ENCODE measurements at places on chromosomes 13 and 19. TPM values are rescaled to one million over a fixed set of nuclear protein-coding genes. Genes with fewer than 3 reads are reported as not detected.
A peak's percentile ranks its signal among the peaks of the same experiment; 100 is the strongest.

GRCh38 chr13:40342901-40343300, 323.5 kb downstream of the FOXO1 start:
- no peak for DNase-seq

DNA sequence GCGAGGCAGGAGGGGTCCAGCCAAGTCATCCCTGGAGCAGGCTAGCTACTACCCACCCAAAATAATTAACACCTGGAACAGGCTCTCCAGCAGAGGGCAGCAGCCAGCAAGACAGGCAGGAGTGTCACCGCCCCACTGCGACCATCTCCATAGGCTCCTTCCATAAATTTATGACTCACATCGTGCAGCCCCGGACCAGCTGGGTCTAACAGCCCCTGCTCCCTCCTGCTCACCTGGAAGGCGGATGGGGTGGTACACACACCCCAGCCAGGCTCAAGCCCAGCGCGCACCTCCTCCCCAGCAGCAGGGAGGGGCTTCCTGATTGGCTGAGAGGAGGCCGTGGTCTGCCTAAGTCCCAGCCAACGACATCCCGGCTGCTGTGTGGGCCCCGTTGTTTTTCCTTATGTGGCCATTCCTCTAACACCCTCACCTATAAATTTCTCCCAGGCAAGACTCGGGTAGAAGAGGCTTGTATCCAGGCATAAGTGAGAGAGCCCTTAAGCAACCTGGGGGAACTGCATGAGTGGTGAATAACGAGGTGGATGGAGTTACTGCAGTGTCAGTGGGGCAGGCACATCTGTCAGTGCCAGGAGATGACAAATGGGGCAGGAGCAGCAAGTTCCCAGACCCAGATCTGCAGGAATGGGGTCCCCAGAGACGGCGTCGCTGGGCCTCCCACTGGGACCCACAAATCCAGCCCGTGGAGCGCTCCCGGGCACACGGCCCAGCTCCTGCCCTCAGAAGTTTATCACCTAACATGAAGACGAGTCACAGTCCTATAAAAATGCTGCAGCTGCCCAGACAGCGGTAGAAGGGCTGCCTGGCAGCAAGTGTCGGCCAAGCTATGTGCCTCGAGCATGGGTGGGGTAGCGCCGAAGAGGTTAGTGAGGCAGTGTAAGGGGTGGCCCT, 43.1 kb downstream of the CEBPG start:
- DNase-seq: no peak

- DNase-seq: no peak
Observed at GRCh38 chr13:30318026-30318425, 10.7 kb upstream of the KATNAL1 start.

DNA sequence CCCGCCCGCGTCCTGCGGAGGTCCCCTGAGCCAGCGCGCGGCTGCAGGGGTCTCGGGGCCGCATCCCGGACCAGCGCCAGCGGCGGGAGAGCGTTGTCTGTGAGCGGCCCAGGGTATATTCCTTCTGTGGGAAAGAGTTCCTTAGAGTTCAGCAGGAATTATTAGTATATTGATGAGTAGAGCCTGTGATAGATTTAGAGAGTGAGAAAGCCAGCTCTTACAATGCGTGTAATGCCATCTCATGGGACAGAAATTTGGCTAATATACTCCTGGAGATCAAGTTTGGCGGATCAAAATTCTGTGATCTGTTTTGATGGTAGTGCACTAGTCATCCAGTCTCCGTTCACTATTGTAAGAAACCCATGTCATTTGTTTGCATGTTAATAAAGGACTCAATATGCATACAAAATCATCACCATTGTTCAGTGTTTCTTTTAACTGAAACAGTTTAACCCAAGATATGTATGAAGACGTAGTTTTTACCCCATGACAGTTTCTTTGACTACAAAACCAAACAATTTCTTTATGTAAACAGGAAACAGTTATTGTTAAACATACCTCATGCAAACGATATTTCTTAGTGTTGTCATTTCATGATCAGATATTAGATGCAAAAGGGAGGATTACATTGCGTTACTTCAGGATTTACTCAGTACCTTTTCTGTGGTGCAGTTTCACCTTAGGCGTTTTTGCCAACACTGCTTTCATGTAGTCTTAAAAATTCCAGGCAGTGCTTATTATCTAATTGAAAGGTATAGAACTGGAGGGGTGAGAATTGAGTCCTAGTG, 9.9 kb downstream of the TNFRSF19 start:
- DNase-seq: no peak

GRCh38 chr13:42000846-42001245, 39.9 kb upstream of the VWA8 start:
- no peak for DNase-seq

- no peak for DNase-seq
Observed at GRCh38 chr19:20470345-20471135, 95.0 kb downstream of the ZNF737 start.

- DNase-seq: no peak
Observed at GRCh38 chr13:105972306-105972721, 563.1 kb downstream of the EFNB2 start.

DNA sequence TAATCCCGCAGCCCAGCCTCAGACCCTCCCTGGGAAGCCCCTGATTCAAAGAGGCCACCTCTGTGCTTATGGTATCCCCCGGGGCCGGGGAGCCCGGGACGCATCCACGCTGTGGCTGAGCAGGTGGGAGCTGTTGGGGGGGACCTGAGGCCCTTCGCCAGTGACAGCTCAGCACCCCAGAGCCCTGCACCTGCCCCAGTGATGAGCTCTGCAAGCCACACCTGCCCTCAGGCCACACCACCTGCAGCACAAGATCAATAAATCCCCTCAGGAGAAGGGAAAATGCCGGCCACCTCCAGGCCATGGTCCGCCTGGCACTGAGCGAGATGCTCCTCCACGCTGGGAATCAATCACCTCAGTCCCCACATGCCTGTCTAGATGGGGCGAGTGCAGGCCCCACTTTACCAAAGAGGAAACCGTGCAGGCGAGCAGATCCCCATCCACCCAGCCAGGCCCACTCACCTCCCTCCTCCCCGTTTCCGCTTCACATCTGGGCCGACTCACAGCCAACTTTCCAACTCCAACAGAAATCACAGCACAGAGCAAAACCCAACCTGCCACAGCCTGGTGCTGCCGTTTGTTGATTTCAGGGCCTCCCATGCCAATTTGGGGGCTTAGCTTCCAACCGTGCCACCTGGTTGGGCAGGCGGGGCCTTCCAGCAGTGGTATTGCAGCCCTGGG, 12.8 kb downstream of the MOB3A start:
- peak; percentile 73 for DNase-seq

GRCh38 chr13:99355267-99356011, 48.2 kb upstream of the GPR183 start:
- no peak for DNase-seq

DNA sequence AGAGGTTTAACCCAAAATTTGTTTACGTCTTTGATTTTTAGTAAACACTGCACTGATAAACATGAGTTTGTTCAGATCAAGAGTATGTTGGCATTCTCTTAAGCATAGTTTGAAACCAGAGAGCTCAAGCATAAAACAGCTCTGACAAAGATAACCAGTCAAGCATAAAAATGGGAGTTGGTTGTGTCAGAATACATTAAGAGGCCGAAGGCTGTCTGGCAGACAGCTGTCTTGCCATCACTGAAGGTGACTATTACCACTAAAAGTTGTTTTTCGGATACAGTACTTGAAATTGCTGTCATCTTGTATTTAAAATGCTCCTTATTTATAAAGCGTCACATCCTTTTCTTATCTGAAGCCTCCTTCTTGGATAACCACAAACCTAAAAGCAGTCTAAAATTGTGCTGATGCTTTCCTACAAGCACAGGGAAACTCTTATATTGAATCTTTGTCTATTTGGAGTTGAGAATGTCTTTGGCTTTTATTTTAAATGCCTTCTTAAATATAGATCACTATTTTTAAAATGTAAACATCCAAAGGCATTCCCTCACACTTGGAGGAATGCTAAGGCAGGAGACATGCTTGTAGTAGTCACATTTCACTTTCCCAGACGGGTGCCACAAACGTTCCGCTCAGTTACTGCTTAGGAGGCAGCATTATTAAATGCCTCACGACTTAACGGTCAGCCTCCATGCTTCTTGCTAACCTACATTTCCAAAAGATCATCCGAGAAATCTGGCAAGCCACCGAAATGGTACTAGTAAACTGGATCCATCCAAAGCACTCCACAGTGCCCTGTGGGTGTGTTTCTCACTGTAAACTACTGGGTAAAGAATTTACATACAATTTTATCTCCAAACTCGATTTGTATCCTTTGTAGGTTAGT, 1.5 kb downstream of the SMAD9 start:
- no peak for DNase-seq

GRCh38 chr13:24180750-24181377, 20.3 kb downstream of the SPATA13 start:
- DNase-seq: no peak

The TEX26 gene
- 0.38 TPM for total RNA-seq

The NTF4 gene
- not detected for total RNA-seq

The F7 gene
- 0.10 TPM for total RNA-seq

The SIX5 gene
- total RNA-seq: 22.4 TPM

The CGB8 gene
- not detected for total RNA-seq

The SLAIN1 gene
- total RNA-seq: 11.0 TPM

The MRPS12 gene
- total RNA-seq: 17.8 TPM

The IZUMO1 gene
- 0.52 TPM for total RNA-seq

The PRKCG gene
- total RNA-seq: not detected

All from posterior vena cava (tissue), 2 donors.